T-cell (primary cell): ENCODE measurements at places on chromosomes 6 and 20. TPM values are rescaled to one million over a fixed set of nuclear protein-coding genes. Genes with fewer than 3 reads are reported as not detected.

Gene SLC17A1
- not detected for total RNA-seq

Gene MLN
- not detected for total RNA-seq

- no peak for DNase-seq
These were observed 203.7 kb downstream of the SYNDIG1 start for GRCh38 chr20:24672886-24673677.

GRCh38 chr6:31730631-31731086 is 1.6 kb upstream of the DDAH2 start:
- DNase-seq: no peak

- no peak for DNase-seq
These were observed 216.1 kb upstream of the SGK1 start for GRCh38 chr6:134533991-134534390.

- DNase-seq: no peak
These were observed 9.9 kb downstream of the MAP3K4 start for GRCh38 chr6:161001421-161001820.

DNA sequence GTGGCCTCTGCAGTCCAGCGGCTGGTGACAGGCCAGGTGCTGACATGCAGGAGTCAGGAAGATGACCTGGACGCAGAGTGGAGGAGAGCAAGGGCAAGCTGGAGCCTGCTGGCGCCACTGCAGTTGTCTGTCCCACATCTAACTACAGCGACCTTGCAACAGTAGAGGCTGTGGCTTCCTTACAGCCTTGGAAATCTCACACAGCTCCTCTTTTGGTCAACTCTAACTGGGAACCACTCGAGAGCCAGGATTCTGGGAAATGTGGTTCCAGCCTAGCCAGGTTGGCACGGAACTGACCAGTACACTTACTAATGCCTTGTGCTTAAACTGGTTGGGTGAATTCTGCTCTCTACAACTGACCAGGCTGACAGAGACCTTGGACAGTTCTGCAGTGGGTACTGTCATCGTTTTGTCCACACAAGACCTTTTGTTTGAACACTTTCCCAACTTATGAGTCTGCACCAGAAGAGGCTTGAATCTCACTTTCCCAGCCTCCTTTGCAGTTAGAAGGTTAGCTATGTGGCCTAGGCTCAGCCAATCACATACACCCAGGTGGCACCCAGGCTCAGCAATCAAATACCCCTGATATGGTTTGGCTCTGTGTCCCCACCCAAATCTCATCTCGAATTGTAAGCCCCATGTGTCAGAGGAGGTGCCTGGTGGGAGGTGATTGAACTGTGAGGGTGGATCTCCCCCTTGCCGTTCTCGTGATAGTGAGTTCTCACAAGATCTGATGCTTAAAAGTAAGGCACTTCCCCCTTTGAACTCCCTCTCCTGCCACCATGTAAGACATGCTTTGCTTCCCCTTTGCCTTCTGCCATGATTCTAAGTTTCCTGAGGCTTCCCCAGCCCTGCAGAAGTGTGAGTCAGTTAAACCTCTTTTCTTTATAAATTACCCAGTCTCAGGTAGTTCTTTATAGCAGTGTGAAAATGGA is 153.5 kb downstream of the ZMYND8 start:
- no peak for DNase-seq

DNA sequence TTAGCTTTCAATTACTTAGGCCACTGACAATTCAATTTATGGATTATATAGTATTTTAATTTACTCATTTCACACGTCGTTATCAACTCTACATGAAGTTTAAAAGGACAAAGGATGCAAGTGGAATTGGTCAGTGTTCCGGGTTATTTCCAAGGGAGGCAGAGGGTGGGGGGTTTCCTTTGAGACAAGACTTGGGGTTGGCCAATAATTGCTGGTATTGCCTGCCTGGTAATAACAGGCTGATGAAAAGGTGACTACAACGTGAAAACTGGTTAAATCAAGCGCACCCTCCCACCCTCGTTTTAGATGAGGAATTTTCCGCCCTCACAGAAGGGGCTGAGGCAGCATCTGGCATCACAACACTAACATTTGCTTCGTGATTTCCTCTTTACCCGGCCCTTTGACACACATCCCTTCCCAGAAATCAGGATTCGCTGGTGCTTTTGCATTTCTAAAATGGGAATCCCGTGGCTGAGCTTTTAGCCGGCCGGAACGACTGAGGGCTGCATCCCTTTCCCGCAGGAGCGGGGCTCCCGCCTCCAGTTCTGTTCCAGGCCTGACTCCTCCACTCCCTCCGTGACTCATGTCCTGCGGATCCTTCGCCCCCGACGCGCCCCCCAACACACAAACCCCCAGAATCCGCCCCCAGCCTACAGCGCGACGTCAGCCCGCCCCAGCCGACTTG is 999 bp upstream of the PIM1 start:
- DNase-seq: no peak

DNA sequence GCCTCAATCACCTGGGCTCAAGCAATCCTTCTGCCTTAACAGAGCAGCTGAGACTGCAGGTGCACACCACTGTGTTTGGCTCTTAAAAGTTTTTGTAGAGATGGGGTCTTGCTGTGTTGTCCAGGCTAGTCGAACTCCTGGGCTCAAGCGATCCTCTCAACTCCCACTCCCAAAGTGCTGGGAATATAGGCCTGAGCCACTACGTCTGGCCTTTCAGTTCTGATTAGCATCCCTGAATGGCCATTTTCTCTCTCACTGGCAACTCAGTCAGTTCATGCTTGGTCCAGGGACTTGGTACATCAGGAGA is 28.5 kb downstream of the DNMT3B start:
- no peak for DNase-seq

DNA sequence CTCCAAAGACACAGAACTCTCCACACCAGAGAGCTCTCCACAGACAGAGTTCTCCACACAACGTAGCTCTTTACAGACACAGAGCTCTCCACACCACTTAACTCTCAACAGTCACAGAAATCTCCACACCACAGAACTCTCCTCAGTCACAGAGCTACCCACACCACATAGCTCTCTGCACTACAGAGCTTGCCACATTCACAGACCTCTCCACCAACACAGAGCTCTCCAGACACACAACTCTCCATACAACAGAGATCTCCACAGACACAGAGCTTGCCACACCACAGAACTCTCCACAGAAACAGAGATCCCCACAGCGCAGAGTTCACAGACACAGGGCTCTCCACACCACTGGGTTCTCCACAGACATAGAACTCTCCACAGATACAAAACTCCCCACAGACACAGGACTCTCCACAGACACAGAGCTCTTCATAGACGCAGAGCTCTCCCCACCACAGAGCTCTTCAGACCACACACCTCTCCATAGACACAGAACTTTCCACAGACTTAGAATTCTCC is 52.5 kb downstream of the ERMARD start:
- no peak for DNase-seq

- DNase-seq: no peak
These were observed 338.1 kb downstream of the SYNE1 start for GRCh38 chr6:152298848-152299735.
